ENCODE measurements at places on chromosomes 16 and 17.

- no peak for DNase-seq
These were observed 51.6 kb downstream of the N4BP1 start for GRCh38 chr16:48558371-48558841.

GRCh38 chr16:80045861-80046260 is 445.3 kb upstream of the MAF start:
- no peak for DNase-seq

DNA sequence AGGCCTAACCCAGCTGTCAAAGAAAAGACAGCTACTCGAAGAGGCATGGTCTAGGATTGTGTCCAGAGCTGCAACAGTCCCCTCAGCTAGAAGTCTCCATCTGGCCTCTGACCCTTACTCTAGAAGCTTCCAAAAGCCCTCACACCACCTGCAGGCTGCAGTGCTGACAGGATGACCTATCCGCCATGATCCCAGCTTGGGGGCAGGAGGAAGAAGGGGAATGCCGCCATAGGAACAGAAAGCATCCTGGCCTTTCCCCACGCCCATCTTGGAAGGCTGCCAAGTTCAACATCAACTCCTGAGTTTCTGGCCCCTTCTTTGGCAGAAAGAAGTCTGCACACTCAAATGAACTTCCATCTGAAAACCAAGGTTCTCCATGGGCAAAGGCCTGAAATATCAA is 3.1 kb upstream of the KRT36 start:
- DNase-seq: no peak

DNA sequence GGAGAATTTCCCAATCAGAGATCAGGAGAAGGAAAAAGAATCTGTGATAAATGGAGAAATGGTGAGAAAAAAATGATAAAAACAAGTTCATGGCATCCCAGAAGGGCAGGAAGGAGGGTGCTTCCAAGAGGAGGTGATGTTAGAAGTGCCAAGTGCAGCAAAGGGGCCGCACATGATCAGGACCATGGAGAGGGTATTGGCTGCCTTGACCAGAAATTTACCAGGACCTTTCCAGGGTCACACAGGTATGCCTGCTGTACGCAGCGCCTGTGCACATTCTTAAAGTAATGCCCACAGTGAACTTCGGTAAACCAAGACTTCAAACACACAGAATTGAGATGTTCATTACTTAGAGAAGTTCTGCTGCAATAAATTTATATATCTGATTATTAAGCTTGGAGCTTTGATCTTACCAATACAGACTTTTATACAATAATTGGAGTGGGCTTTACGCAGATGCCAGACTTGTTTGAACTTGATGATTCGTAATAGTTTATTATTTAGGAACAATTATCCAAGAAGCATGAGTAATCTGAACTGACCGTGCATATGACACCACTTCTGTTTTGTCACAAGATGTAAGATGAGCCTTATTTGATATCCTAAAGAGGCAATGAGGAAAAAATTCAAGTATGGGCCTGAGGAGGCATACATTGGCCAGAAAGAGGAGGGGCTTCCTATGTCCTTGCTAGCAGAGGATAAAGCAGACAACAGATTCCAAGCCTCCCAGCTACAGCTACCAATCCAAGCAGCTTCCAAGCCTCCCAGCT is 2.2 kb upstream of the KRT33A start:
- no peak for DNase-seq

DNA sequence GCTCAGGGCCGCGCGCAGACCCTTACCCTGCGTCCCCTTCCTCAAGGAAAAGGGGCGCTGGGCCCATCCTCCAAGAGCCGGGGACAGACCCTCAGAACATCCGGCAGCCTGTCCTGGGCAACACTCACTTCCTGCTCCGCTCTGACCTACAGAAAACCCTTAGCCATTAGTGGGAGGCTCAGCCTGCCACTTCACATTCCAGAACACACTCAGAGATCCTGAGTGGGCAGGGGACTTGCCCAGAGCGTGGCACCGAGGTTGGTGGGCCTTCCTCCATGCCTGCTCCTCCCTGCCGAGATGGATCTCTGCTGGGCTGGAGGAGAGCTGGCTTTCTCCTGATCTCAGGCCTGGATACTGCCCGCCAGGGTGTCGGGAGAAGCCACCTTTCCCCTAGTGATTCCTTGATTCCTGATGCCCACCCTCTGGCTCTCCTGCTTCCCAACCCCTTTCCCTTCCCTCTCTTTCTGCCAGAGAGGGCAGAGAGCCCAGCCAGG is 1.5 kb downstream of the SCARF1 start:
- DNase-seq: no peak

DNA sequence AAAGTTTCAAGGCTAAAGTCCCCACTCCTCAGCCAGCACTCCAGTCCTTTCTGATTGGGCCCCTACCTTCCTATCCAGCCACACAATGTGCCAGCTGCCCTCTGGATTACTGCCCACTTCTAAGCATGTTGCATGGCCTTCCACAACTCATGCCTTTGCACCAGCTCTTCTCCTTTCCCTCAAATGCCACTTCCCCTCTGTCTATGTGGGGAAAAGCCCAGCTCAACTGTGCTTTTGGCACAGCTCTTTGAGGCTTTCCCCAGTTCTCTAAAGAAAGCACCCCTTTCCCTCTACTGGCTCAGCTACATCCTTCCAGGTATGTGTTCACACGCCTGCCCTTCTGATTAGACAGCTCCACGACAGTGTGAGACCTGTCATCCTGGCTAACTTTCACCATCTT is 18.5 kb downstream of the GTF3C1 start:
- DNase-seq: no peak

- DNase-seq: peak; percentile 52
These were observed 9.8 kb downstream of the TMEM204 start for GRCh38 chr16:1543085-1543896.

DNA sequence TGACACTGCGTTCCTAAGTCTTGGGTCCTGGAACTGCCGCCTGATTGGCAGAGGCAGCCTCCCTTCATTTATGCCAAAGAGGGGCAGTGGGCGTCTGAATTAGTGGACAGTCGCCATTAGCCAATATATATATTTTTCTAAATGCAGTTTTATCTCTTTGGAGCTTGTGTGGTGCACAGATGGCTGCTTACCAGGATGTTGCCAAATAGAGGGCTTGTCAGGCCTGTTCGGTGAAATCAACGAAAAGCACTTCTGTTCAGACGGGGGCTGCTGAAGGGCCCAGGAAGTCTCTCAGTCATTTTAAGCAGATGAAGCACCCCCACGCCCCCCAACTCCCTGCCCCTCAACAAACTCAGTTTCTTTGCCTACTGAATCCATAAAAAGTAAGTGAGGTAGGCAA is 66.0 kb downstream of the RAP1GAP2 start:
- no peak for DNase-seq

- no peak for DNase-seq
These were observed 50.0 kb downstream of the VAC14 start for GRCh38 chr16:70750893-70751467.

DNA sequence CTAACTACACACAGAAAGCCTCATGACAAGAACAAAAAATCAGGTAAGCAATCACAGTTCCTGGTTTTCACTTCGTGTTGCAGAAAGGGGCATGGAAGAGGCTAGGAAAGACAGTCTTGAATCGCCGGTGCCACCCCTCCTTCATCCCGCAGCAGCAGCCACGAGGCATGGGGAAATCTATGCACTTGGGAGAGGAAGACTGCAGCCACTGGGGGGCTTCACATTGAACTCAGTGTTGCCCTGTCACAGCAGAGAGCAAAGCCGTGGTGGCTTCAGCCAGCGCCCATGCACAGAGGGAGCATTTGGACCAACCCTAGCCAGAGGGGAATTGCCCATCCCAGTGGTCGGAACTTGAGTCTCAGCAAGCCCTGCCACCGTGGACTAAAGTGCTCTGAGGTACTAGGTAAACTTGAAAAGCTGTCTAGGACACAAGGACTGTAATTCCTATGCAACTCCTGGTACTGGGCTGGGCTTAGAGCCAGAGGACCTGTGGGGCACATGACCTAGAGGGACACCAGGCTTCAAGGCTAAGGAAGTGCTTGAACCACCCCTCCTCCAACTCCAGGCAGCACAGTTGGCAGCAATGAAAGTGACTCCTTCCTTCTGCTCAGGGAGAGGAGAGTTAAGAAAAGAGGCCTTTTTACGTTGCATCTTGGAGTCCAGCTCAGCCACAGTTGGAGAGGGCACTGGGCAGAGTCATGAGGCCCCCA is 35.2 kb upstream of the ATP2C2 start:
- DNase-seq: no peak

GRCh38 chr16:86406056-86406455 is 104.3 kb upstream of the FOXF1 start:
- DNase-seq: no peak

GRCh38 chr16:48608871-48609651 is 919 bp downstream of the N4BP1 start:
- peak; percentile 42 for DNase-seq

DNA sequence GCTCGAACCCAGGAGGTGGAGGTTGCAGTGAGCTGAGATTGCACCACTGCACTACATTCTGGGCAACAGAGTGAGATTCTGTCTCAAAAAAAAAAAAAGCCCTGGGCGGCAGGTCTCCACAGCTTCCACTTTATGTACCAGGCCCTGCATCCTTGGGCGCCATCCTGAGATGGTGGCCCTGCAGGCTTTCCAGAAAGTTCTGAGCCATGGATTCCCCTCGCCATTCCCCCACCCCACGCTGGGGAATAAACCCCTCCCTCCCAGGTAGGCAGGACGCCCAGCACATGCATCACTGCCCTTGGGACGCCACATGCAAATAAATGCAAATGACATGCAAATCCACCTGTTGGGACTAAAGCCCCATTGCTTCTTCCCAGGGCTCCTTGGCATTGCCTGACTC is 13.8 kb upstream of the ZNF469 start:
- no peak for DNase-seq

DNA sequence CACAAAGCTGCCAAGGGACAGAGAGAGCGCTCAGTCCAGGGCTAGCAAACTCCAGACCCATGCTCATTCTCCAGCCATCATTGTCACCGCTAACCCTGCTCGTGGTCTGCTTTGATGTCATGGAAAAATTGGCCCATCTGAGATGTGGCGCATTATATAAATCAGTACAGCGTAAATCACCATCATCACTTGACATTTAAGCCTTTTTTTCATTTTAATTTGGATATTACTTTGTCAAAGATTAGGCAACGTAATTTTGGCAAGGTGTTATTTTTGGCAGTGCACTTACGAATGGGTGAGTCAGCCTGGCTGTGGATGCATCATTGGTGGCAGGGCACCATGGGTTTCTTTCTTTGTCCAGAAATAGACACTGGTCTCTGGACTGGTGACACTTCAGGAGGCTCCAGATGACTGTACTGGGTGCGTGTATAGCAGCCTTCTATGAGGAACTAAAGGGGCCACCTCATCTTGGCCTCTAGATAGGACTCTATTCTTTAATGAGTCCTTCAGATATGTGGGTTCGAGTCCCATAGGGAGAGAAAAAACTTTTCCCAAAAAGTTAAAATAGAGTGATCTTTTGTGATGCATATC is 166.3 kb downstream of the MSI2 start:
- DNase-seq: no peak

DNA sequence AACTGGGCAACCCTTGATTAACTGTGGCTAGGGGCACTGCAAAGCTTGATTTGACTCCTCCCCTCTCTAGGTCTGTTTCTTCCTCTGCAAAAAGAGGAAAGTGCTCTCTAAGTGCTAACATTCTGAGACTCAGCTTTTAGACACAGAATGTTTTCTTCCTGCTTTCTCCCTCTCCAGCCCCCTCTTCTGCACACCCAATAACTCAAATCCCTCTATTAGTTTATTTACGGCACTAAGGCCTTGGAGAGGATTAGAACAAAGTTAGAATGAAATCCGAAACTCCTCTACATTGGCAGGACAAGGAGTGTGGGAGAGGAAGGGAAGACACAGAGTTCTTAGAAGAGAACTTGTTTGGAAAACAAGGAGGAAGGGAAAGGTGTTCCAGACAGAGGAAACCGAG is 3.3 kb upstream of the SBK1 start:
- no peak for DNase-seq

DNA sequence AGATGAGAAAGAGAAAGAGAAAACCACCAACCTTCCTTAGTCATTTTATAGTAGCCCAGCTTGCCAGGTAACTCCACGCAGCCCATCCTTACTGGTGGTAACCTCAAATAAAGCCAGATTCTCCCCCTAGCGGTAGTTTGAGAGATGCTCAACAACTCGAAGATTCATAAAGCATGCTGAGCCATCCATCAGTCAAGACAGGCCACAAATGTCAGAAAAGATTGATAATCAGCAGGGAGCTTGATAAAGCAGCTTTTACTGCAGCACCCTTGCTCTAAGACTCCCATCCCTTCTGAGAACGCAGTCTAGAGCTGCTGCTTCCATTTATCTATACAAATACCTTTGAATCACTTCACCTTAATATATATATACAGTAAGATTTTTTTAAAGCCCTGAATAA is 451.5 kb upstream of the HSBP1 start:
- no peak for DNase-seq

- DNase-seq: no peak
These were observed 337.9 kb downstream of the GRIN2A start for GRCh38 chr16:9844361-9844760.

DNA sequence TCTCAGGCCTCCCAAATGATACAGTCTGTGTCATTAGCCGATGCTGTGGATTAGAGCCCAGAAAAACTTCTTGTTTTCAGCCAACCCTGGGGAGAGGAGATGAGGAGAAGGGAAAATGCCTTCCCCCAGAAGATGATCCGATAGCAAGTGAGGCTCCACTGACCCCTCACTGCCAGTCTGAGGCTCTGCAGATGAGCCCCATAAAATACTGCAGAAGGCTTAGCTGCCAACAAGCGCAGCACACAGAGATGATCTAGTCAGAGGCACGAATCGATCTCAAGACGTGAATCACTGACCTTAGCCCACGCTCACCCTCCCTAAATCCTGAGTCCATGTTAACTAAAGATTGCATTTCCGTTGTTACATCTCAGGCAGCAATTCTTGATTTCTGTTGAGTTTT is 31.5 kb downstream of the SALL1 start:
- no peak for DNase-seq

- no peak for DNase-seq
These were observed 76.3 kb upstream of the WSB1 start for GRCh38 chr17:27217631-27218030.

GRCh38 chr16:73054813-73055482 is 7.0 kb upstream of the ZFHX3 start:
- DNase-seq: no peak

DNA sequence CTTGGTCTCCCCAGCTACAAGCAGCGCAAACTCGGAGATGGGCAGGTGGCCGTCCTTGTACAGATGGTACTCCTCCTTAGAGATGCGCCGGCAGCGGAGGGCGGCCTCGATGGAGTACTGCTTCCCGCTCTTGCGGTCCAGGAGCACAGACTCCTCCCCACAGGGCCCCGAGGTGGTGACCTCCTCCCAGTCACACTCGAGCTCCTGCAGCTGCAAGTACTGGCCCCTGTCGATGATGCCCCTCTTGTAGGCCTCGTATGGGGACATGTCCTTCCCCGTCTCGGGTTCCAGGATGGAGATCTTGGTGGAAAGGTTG is 7.2 kb downstream of the CDK3 start:
- DNase-seq: no peak

- no peak for DNase-seq
These were observed 195.4 kb downstream of the XYLT1 start for GRCh38 chr16:17275076-17276009.
